ENCODE measurements at places on chromosomes 16 and 17.

DNA sequence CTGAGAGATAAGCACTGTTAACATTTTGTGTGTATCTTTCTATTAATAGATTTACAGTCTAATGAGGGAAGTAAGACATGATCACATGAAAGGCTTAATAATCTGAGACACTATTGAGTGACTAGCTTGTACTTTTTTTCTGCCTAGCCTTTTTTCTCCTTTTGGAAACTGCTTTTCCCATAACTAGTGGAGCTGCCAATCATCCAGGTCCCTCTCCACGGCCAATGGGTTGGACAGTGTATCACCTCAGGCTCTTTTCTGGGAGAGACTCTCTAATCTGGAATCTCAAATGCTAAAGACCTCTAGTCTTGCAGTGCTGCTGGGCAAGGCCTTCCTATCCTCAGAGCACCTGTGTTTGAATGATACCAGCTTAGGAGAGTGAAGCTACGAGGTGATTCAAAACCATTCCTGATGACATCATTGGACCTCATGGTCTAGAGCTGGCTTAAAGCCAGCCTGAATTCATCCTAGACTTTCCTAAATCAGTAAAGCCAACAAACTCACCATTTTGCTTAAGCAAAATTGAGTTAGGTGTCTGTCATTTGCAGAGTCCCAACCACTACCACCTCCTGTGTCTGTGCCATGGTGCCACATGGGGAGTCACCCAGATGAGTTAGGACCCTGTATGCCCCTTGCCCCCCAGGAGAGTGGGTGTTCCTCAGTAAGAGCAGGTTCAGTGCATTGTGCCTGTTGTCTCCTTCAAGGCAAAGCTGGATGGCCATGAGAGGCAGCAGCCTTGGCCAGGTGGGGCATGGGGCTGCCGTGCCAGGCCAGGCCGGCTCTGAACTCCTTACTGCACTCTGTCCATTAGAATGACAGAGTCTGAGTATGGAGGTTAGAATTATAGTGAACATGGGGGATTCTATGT, 62.9 kb downstream of the SPECC1 start:
- DNase-seq: no peak

GRCh38 chr16:55380485-55380884, 56.5 kb downstream of the IRX6 start:
- DNase-seq: no peak

DNA sequence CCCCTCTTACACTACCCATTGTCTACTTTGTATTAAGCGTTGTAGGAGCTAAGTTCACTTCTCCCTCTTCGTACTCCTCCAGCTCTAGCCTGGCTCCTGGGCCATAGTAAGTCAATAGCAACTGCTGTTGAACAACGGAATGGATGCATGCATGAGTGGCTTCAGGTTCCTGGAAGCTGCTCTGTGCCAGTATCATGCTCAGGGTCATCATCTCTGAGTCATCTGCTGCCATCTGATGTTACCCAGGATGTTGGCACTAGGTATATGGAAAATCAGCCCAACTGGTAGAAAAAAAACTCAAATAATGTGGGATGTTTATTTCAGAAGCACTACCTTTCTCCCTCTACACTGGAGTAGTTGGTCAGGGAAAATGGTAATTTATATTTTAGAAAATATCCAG, 536.8 kb downstream of the NPIPA7 start:
- no peak for DNase-seq

DNA sequence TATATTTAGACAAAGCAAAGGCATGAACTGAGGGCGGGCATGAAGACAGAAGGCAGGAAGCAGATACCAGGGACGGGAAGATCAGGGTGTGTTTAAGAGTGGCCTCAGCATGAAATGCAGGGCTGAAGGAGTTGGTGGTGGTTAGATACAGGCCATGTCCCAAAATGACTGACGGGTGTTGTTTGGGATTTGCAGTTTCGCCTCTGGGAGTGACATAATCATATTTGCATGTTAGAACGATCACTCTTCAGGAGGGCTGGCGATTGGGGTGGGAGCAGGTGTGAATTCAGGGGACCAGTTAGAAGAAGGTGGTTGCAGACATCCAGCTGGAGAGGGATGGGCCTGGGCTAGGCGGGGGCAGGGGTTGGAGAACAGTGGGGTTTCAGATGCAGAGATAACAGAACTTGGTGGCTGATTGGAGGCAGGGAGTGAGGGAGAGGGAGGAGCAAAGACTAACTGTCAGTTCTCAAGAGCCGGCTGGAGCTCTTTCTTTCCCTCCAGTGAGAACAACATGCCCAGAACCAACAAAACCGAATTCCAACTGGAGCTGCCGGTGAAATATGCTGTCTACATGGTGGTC, 27.2 kb upstream of the ITGAX start:
- DNase-seq: no peak

DNA sequence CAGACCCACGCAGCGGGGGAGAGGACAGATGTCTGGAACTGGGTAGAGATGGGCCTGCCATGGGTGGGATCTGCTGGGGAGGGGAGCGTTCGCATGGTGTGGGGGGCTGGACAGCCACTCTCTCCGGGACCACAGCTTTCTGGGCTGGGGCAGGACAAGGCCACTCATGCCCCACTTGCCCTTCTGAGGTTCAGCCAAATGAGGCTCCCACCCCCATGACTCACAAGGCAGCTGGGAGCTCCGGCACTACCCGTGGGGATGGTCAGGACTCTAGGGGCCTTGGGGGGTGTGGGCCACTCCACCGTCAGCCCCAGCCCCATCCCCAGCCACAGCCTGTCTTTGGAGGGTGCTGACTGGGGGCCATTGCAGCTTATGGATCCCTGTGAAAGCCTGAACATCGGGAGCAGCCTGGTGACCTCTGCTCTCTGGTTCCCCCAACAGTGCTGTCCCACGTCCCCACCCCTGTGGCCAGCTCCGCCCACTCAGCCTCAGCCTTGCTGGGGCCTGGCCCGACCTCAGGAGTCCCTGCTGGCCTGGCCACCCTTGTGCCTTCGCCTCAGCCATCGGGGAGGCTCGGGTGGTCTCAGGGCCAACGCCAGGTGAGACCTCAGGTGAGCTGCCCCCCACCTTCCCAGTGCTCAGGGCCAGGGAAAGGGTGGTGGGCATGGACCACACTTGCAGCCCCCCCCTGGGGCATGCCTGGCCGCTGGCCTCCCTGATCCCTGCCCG, 4.7 kb upstream of the CDH15 start:
- no peak for DNase-seq

GRCh38 chr17:27529230-27529796, 73.1 kb downstream of the KSR1 start:
- DNase-seq: no peak

DNA sequence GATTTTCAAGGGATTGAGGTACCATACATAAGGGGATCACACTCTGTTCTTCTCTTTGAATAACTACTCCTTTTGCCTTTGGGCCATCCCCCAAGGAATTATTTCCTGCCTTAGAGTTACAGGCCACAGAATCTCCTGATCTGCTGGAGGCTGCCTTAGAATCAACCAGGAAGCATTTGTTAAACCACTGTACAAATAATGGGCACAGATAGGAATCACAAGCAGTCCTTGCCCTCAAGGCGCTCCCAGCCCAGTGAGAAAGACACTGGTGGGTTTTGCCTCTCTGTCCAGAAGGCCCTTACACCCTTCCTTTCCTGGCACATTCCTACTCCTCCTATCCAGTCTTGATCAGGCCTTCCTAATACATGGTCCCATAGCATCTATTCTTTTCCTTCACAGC, 45.9 kb downstream of the MRTFB start:
- DNase-seq: no peak

- DNase-seq: no peak
Observed at GRCh38 chr16:72050769-72051464, 3.4 kb upstream of the HP start.

DNA sequence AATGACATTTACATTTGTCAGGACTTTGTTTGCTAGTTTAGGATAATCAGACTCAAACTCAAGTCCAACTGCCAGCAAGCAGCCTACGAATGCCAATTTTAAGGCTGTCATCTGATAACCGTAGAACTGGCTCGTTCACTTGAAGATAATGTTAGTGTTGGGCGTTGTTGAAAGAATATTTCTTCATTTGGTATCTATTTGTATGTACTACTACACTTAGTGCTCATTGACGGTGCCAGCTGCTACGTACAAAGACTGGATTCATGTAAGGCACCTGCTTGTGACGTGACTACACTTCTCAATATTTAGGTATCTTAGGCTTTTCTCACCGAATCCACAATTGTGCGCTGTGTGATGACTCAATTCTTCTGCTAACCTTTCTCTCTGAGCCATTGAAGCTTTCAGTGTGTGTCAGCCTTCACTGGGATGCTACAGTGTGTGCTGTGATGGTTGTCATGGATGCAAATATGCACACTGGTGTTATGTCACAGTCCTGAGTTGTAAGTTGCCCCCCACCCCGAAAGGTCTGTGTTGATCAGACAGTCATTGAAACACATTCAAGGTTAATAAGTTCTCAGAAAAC, 5.7 kb downstream of the ATP2C2 start:
- no peak for DNase-seq

- DNase-seq: no peak
Observed at GRCh38 chr16:83336603-83337002, 471.2 kb upstream of the HSBP1 start.

DNA sequence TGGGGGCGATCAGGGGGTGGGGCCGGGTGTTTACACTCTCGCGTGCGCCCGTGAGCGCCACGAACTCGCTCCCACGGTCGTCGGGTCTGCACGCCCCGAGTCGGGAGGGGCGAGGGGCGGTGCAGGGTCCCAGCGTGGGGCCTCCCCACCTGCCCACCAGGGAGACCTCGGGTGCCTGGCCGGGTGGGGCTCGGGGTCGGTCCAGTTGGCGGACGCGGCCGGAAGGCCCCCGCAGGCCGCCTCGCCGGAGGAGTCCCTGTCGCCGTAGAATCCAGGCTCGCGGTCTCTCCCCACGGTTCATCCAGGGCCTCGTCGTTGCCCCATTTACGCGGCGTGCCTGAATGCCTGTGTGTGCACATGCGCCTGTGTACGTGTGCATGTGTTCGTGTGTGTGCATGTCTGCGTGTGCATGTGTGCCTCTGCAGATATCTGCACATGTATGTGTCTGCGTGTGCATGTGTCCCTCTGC, 510 bp upstream of the RAB40B start:
- DNase-seq: no peak

DNA sequence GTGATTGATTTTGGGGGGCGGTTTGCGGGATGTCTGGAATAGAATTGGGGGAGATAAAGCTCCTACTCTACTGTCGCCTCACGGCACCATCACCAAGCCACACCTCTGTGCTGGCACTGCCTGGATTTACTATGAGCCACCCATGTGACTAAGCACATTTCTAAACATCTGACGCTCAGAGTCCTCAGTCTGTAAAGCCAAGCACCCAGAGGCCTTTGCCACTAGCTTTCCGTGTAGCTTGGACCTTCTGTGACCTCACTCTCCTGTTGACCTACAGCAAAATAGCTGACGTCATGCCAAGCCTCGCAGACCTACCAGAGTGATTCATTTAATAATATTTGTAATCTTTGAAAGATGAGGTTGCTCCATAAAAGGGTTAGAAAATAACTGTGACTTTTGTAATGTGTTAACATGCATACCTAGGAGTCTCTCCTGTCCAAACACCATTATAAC, 38.5 kb upstream of the MYOCD start:
- DNase-seq: no peak

GRCh38 chr16:66382171-66382965, 15.9 kb downstream of the CDH5 start:
- no peak for DNase-seq

GRCh38 chr16:14050291-14051027, 20.7 kb upstream of the MRTFB start:
- DNase-seq: no peak

DNA sequence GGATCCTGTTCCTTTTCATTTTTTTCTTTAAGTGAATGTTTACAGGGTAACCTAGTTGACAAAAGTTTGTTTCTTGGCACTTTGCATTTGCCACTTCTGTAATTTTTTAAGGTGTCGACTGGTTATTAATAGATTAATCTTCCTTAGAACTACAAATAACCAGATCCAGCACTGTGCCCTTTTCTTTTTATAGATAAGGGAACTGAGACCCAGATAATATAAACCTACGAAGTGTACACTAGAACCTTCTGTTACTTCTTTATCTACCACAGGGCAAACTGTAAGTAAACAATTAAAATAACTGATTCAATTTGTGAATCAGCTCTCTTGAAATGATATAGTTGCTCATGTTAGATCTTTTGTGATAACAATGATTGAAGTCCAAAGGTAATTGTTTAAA, 55.4 kb downstream of the NLK start:
- DNase-seq: no peak

DNA sequence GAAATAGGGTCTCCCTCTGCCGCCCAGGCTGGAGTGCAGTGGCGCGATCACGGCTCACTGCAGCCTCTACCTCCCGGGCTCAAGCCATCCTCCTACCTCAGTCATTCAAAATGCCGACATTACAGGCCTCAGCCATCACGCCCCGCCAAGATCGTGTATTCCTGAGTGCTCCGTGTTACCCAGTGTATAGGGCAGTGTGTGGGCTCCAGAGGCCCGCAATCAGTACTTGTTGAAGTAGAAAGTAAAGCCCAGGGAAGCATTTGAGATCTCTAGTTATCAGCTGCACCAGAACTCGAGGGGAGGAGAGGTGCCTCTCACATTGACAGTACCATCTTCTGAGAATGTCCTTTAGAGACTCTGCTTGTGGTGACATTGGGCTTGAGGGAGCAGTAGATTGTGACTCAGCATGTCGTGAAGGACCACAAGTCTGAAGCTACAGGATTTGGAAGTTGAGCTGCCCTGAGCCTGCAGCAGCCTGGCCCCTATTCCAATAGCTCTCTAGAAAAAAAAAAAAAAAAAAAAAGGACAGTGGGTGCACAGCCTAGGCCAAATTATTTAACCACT, 1.1 kb upstream of the PRPSAP1 start:
- no peak for DNase-seq

- DNase-seq: no peak
Observed at GRCh38 chr17:49456183-49456965, 38.7 kb upstream of the NGFR start.

GRCh38 chr17:4599505-4600281, 15.4 kb downstream of the SMTNL2 start:
- no peak for DNase-seq

- no peak for DNase-seq
Observed at GRCh38 chr17:34565713-34566112, 13.7 kb upstream of the TMEM132E start.

GRCh38 chr17:16516594-16517051, 24.6 kb upstream of the LRRC75A start:
- no peak for DNase-seq

DNA sequence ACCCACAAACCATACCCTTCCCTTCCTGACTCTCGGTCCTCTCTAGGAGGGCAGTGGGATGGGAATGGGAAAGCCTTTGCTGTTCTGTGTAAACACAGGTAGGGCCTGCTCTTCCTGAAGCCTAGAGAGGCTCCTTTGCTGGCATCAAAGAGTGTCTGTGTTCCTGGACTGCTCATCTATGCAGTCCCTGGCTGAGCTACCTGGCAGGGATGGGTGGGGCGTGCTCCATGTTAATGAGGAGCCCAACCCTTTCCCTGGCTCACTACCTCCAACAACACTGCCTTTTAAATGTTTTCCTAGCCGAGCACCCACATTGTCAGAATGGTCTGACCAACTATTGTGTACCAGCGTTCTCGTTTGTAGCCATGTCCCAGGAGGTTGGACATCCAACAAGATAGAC, 26.6 kb upstream of the NAGLU start:
- no peak for DNase-seq

- DNase-seq: no peak
Observed at GRCh38 chr17:42304187-42305030, 16.1 kb downstream of the STAT5A start.

- DNase-seq: no peak
Observed at GRCh38 chr17:65046236-65046635, 10.3 kb downstream of the GNA13 start.

Measured in activated effector memory CD4-positive, alpha-beta T cell treated with Interleukin-2 at 50 U/mL for 16 hours (primary cell).